ENCODE measurements at places on chromosomes 1 and 21. TPM values are rescaled to one million over a fixed set of nuclear protein-coding genes. Genes with fewer than 3 reads are reported as not detected.

- DNase-seq, result no peak
Observed at GRCh38 chr1:20712215-20712577, 5.6 kb downstream of the KIF17 start.

- DNase-seq, result no peak
Observed at GRCh38 chr21:43703035-43703880, 15.7 kb upstream of the PDXK start.

The TPTE gene
- polyA plus RNA-seq, result not detected

GRCh38 chr1:221025956-221026355, 146.7 kb downstream of the HLX start:
- no peak for DNase-seq
